ENCODE measurements at places on chromosomes 16 and 17.

DNA sequence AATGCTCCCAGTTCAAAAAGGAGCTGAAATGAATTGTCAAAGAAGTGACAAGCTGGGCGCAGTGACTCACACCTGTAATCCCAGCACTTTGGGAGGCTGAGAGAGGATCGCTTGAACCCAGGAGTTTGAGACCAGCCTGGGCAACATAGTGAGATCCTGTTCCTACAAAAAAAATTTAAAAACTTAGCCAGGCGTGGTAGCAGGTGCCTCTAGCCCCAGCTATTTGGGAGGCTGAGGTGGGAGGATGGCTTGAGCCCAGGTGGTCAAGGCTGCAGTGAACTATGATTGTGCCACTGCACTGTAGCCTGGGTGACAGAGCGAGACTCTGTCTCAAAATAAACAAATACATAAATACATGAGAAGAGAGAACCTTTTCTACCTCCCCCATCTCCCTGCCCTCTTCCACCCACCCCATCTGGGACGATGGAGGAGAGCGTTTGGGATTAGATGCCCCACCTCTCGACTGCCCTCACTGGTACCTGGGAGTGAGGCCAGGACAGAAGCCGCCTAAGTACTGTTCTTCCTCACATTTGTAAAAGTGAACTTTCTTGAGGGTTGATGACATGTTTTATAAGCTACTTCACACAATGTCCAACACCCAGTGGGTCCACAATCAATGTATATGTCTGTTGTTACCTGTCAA, 2.4 kb downstream of the IL4R start:
- no peak for DNase-seq

DNA sequence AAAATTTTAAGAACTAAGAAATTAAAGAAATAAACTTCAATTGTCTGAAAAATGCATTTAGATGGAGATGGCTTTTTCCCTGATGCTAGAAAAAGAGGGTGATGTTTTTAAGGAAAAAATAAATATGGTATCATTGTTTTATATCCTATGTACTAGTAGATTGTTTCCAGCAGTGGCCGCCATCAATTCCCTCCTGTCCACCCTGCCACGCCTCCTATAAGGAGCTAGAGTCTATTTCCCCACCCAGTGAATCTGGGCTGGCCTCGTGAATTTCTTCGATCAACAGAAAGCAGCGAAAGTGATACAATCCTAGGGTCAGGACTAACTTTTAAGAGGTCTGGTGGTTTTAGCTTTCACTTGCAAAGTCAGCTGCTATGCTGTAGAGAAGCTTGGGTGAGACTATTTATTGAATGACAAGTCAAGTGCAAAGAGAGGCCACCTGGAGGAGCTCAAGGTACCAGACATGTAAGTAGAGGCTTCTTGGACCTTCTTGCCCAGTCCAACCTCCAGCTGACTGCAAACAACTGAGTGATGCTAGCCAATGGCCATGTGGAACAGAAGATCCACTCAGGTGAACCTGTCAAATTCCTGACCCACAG, 80.9 kb upstream of the MTMR4 start:
- peak; percentile 37 for DNase-seq

DNA sequence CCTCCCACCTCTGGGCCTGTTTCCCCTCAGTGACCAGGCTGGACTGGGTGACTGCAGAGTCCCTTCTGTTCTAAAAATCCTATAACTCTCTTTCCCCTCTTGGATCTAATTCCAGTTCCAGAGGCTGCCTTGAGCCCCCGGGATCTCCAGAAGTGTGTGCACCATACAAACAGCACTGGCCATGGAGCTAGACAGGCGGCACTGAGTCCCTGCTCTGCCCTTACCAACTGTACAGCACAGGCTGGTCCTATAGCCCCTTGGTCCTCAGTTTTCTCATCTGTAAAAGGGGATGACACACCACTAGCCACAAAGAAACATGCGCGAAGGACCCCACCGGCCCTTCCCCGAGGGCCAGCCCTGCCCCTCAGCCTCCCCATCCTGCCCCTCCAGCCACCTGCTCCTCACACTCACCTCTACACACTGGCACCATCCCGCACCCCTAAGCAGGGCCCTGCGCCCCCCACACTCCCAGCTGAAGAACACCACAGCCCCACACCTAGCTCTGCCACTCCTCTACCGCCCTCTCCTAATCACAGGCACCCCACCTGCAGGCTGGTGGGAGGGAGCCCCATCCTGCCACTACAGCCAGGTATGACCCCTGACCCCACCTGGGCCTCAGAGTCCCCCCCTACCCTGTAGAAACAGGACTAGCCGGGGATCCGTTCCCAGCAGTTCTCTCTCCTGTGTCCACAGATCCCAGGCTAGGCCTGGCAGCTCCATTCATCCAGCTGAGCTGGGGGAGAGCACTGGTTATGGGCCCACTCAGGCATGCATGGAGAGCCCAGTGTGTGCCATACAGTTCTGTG, 913 bp upstream of the KRT16 start:
- DNase-seq: no peak

- DNase-seq: peak; percentile 39
Measured at GRCh38 chr17:66302761-66303626, 581 bp downstream of the PRKCA start.

- DNase-seq: peak; percentile 61
Measured at GRCh38 chr16:89363621-89364393, 126.6 kb downstream of the ANKRD11 start.

GRCh38 chr17:33551911-33552310, 258.8 kb upstream of the ASIC2 start:
- DNase-seq: no peak

DNA sequence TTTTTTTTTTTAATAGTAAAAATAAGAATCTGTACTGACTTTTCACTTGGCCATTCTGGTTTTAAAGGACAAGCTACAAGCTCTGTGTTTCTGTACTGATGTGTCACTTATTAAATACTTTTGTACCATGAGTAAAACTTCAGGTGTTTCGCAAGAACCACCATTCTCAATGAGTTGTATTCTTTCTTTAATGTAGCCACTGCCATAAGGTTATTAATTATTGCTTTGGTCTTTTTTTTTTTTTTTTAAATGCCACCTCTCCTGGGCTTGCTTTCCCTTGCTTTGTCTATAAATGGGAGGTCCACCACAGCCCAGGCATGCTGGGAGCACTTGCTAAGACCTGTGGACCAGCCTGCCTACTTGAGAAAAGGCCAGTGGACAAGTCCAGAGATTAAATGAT, 8.4 kb downstream of the ARL2BP start:
- DNase-seq: no peak

DNA sequence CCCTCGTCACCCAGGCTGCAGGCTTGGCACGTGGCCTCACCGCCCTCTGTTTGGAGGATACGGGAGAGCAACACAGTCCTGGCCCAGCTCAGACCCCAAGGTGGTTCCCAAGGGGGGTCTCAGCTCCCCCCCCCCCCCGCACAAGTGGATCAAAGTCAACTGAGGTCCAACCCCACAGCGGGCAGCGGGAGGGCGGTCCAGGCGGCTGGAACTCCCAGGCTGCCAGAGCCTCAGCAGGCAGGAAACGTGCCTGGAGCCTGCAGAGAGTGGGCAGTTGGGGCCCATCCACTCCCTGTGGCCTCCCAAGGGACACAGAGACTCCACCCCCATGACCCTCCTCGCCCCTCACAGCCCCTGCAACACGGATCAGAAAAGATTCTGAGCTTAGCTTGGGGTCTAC, 36.7 kb downstream of the PIEZO1 start:
- DNase-seq: no peak

- DNase-seq: no peak
Measured at GRCh38 chr16:61595605-61596004, 440.6 kb downstream of the CDH8 start.

- DNase-seq: no peak
Measured at GRCh38 chr17:78276098-78276887, 44.9 kb downstream of the TMEM235 start.

- peak; percentile 69 for DNase-seq
Measured at GRCh38 chr17:10156948-10157607, 41.3 kb downstream of the GAS7 start.

DNA sequence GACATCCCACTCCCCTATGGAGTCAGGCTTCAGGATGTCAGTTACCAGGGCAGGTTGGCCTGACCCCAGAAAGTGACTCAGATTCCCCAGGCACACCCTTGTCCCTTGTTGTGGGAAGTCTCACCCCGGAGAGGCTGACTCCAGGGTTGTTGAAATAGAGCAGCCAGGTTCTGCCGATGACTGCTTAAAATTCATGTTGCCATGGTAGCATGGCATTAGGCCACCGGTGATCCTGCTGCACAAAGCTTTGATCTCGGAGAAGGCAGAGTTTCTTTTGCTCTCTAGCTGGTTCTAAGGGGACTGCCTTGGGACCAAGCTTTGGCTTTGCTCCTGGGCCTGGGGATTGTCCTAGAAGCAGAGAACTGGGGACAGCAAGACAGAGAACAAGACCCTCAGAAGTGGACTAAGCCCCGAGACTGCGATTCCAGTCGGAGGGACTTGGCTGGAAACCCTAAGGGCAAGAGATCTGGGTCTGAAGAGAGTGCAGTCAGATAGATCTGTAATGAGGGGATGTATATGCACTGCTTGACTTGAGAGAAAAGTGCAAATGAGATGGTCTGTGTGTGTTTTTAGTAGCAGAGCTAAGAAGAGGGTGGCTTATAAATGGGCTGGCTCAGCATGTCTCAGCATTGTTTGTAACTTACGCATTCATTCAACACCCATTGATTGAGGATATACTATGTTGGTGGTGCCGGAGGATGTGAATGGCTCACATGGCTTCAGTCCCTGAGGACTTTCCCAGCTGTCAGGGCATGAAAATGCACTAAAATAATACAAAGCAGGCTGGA, 106.9 kb downstream of the RGS9 start:
- DNase-seq: no peak

GRCh38 chr17:63435681-63436522, 10.2 kb downstream of the CYB561 start:
- no peak for DNase-seq

DNA sequence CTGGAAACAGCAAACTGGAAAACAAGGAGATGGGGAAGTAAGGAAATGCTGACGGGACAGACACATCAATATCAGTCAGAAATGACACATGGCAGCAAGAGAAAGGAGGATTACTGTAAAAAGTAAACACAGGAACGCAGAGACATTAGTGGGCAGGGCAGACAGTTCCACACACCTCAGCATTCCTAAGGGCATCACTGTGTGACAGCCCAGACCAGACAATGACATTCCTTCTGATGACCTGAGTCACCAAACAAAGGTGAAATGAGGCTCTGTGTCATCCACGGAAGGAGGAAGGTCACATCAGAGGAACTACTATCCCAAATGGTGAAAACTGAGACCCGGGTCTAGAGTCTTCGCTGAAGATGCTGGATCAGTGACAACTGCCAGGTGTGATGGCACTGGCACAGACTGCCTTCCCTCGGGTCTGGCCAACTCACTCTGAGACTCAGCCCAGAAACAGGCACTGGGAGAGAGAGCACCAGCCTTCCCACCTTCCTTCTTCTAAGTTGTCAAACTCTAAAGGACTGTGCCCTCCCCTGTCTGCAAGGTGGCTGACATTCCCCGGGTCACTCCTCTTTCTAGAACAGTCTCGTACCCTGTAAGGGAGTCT, 36.7 kb downstream of the TK2 start:
- no peak for DNase-seq

All from hematopoietic multipotent progenitor cell treated with erythropoietin and hydrocortisone succinate and interleukin-3 and kit ligand, for 6 days (in vitro differentiated cells).